Stimulated activated CD8-positive, alpha-beta memory T cell treated with anti-CD3 and anti-CD28 coated beads, Interleukin-4, amount 100 ng/mL, for 4 hours (primary cell): ENCODE measurements at places on chromosomes 1 and 21.

GRCh38 chr1:67632811-67633655, 52.0 kb upstream of the GADD45A start:
- DNase-seq: no peak

DNA sequence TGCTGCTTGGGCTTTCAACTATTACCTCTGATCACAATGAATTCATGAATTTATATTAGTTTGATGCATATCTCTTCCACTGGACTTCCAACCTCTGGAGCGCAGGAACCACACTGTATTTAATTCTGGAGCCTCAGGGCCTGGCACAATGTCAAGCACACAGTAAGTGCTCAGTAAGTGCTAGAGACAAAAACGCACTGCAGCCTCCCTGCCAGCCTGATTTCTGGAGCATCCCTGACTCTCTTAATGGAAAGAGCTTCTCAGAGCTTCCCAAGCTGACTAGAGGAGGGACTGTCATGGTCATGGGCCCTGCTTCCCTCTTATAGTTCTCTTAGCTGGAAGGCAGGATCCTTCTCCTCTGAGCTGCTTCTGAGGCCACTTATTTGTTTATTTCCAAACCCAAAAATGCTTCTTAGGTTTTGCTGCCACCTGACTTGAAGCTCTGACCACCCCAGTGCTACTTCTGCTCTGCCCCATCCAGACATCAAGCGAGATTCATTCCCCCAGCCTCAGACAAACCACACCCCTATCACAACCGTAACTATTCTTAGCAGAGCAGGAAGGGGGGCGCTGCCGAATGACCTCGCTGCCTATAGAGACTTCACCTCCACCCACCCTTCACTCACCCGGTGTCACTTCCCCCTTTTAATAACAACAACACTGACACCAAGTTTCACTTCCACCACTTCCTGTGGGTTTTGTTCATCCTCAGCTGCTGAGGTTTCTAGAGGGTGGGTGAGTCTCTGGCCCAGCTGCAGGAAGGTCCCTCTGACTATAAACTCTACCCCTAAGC, 33.6 kb downstream of the NUAK2 start:
- DNase-seq: peak; percentile 57

DNA sequence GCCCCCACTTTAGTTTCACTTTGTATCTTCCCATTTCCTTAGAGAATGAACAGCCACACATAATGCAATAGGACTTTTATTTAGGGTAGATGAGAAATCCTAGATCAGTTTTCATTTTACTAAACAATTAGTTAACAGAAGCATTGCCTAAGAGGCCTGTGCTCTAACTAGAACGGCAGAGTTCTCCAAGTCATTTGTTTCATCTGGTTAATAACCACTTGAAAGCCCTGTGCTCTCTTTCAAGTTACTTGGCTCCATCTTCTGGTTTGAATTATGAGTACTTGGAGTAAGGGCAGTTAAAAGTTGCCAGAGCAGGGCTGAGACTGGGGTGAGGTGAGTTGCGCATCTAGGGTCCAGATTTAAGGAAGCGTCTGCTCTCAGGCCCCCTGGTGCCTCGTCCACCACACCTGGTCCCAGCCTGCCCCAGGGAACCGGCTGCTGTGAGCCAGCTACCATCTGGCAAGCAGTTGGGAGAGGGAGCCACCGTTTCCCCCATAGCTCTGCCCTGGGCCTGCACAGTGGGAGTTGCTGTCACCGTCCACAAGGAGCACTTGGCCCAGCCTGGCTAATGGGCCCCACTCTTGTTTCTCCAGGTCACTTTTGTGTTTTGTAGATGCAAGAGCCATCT, 18.1 kb upstream of the SLC44A3 start:
- no peak for DNase-seq

- no peak for DNase-seq
These were observed 29.8 kb upstream of the VTCN1 start for GRCh38 chr1:117240547-117240946.

DNA sequence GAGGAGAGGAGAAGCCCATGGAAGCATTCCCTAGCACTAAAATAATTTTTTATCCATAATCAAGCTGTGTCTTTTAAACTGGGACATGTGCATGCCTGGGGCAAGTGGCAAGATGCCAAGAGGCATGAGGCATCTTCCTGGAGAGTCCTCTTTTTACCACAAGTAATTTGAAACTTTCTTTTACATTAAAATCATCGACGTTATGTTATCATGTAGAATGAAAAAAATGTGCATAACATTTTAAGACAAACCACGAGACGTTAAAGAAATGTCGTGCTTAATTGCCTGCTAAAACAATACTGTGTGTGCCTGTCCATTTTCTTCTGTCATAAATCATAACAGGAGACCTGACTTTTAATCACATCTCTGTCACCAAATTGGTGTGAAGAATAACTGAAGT, 1.5 kb downstream of the STYXL2 start:
- no peak for DNase-seq

GRCh38 chr1:56222914-56223540, 356.3 kb downstream of the PLPP3 start:
- DNase-seq: no peak

GRCh38 chr1:208737922-208738321, 493.7 kb upstream of the PLXNA2 start:
- no peak for DNase-seq

DNA sequence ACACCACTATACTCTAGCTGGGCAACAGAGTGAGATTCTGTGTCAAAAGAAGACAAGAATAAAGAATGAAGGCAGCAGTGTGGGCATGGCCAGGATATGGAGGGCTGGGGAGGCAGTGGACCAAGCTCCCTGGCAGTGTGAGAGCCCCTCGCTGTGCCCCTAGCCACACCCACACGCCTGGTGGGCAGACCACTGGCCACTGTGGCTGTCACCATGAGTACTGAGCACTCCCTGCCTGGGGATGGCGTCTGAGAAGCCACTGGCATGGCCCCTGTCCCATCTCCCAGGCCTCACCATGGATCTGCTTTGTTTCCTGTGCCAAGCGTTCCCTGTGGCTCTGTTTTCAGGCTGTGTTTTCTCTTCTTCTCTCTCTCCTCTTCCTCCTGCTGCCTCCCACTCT, 51.7 kb downstream of the STUM start:
- no peak for DNase-seq

DNA sequence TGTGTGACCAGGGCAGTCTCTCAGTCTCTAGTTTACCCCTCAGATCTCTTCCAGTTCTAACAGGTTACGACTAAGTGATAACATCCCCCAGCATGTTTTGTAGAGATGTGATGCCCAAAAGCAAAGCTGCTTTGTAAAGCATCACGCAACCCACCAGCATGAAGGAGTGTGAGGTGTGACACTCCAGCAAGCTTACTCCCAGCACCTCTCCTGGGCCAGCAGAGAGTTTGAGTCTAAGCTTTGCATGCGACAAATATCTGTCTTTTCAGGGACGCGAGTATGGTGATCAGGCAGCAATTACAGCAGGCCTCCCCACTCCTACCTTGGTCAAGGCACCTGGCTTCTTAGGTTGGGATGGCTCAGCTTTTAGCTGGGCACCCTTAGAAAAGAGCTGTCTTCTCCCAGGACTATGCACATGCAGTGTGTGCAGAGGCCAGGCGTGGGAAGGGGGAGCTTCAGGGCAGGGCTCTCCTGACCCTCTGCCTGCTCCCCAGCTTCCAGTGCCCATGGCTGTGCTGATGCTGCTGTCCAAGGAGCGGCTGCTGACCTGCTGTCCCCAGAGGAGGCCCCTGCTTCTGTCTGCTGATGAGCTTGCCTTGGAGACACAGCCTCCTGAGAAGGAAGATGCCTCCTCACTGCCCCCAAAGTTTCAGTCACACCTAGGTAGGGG, 48.2 kb downstream of the ELK4 start:
- no peak for DNase-seq

DNA sequence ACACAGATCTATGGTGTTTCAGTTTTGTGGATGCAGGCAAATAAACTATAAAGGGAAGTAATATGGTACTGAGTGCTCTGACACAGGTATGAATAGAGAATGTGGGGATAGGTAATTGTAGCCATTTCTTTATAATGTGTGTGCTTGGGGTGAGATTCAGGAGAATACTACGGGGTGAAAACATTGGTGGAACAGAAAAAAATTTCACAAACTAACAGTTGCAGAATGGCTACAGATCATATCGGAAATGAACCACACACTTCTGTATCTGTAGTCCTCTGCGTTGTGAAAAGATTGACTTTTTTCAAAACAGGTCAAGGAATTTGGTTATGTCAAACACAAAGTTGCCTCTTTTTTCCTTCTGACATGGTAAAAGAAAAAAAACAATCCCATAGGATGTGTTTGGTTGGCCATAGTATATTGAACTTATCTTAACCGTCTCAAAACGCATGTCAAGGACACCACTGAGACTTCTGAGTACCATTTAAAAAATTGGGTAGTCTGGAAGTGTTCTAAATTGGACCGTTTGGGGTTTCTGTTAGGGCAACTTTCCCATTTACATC, 1.1 kb upstream of the CDC73 start:
- no peak for DNase-seq

- DNase-seq: no peak
These were observed 10.6 kb upstream of the HLCS start for GRCh38 chr21:36976882-36977651.

DNA sequence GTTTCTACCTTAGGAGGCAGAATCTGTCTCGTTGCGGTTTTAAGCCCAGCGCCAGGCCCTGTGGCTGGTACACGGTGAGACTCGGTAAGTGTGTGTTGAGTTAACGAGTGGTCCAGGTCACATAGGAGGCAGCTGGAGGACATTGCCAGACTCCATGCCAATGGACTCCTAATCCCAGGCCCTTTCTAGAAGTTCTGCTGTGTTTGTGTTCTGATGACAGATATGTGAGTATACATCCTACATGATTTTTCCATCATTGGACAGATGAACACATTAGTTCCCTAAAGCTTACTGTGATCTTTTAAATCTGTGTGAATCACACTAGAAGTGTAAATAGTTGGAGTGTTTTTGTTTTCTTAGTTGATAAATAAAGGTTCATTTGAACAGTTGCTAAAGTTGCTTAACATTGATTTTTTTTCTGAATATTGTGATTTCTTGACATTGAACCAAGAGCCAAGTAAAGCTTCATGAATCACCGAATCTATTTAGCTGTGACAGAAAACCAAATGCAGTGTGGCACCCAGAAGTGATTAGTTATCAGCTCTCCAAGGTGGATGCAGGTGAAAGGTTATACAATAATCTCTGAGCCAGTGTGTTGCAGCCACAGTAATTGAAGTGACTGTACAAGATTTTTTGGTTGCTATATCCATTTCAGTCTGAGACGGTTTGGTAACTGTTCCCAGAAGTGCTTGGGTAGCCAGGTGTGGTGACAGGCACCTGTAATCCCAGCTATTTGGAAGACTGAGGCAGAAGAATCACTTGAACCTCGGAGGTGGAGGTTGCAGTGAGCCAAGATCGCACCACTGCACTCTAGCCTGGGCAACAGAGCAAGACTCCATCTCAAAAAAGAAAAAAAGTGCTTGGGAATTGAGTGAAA, 46.3 kb downstream of the DOP1B start:
- DNase-seq: no peak

DNA sequence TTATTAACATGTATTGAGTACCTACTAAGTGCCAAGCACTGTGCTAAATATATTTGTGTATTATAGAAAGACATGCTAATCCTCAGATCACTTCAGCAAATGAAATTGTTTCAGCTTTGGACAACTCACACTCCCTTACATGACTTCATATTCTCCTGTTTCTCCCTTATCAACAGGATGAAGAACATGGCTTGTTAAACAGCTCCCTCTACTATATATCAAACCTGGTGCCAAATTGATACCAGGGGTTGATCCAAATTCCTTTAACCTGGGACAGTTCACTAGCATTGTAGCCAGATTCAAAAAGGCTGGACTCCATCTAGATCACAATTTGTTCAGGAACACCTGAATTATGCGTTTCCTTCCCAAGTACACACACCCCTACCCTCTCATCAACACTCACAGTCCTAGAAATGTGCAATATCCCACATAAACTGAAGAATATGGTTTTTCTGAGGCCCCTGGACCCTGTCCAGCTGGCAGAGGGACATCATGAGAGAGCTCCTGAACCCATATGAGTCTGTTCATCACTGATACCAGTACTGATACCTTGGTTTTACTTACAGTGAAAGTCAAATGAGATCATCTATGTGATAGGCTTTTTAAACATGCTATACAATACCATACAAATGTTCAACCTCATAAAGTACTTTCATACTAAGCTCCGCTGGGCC, 47.0 kb upstream of the PALMD start:
- no peak for DNase-seq

- no peak for DNase-seq
These were observed 8.3 kb upstream of the CYP4B1 start for GRCh38 chr1:46790446-46791101.

DNA sequence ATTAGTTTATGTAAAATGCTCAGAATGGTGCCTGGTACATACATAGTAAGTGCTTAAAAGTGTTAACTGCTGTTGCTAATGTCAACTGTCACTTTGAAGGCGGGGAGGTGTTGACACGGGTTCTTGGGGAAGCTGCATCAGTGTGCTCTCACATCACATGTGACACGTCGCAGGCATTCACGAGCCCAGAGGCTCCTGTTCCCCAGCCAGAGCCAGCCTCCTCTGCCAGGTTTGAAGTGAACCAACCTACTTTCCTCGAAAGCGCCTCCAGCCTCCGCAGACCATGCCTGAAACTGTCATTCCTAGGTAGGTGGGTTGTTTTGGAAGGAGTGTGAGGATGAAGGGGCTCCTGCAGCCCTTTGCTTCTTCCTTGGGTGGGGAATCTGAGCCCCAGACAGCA, 13.8 kb downstream of the GALNT2 start:
- no peak for DNase-seq

DNA sequence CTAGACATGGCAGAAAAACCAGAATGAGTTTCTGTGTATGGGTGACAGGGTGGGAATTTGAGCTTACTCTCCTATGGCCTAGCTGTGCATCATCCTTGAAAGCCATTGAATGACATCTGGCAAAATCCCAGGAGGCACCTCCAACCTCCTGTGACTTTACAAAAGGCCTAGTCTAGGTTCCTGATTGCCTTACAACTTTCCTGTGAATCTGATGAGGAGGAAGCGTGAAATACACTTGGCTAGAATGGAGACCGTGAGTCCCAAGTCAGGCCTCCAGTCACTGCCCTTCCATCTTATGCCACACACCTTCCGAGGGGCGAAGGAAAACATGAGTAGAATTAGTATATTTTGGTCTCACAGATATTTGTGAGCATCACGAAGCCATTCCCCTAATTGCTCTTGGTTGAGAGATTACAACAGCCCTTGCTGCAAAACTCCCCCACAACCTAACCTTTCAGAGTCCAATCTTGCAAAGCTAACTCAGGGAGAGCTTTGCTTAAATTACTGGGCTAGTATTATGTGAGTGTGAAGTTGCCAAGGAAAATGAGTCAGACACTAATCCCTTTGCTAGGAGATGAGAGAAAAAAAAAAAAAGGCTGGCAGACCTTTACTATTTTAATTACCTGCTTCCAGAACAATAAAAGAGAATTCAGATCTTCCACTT, 36.3 kb upstream of the PAXBP1 start:
- DNase-seq: no peak

DNA sequence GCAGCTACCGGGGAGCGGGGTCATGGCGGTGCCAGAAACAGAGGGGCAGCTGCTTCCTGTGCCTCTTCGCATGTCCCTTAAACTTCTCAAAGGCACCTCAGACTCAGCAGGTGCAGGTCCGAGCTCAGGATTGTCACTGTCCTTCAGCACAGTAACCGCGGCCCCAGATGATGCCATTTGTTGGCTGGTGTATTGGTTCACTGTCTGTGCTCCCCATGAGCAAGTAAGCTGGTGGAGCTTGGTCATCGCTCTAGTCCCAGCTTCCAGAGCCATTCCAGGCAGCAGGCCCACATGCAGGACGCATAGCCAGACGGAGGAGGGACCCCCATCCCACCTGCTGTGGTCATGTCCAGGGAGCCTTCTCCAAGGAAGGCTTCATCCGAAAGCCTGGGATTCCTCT, 154.0 kb upstream of the AJAP1 start:
- no peak for DNase-seq

- no peak for DNase-seq
These were observed 39.3 kb downstream of the FASLG start for GRCh38 chr1:172698224-172698623.

- DNase-seq: no peak
These were observed 188.1 kb downstream of the ZNF281 start for GRCh38 chr1:200221614-200222282.
